ENCODE measurements at places on chromosomes 1 and 21.

DNA sequence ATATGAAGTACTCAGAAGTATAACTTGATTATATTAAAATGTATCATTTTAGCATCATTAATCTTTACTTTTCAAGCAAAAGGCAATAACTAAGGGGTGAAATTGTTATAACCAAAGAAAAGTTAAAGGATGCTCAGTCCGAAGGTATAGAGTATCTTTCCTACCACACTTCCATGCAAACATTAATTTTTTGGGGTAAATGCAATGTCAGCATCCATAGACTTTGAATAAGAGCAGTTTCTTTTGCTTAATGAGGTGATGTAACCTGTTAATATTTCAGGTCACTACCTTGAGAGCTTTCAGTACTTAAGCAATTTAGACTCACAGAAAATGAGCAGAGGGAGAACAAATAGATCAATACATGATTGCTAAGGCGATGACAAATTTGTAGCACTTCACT lies 1093.5 kb downstream of the PLA2G4A start:
- no peak for DNase-seq

- DNase-seq = no peak
These were observed 149.5 kb downstream of the NOS1AP start for GRCh38 chr1:162218975-162219374.

- DNase-seq = peak; percentile 83
These were observed 96.6 kb downstream of the FGGY start for GRCh38 chr1:59393211-59394180.

DNA sequence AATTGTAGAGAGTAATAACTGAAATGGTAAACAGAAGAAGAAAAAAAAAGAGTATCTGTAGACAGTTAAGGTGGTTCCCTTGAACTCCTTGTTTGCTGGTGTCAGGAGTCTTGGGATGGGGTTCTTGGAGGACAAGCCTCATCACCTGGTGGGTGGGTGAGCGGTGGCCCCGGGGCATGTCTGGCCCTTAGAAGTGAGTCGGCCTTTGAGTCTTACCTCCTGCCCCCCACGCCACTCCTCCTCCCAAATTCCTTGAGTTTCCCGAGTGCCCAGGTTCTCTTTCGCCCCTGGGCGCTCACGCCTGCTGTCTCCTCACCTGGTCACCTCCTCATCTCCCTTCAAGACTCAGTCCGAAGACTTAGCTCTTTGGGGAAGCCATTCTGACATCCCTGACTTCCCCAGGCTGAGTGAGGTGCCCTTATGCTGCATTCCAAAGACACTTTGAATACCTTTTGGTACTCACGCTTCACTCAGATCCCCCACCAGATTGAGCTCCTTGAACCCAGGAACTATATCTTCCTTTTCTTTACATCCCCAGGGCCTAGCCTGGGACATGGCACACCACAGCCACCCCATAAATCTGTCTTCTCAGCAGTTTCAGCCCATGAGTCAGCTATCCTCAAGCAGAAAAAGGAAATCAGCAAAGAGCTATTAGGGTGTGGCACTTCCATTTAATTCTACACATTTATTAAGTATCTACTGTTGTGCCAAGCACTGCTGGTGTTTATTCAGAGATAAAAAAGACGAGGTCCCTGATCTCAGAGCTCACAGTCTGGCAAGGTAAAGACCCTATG lies 13.5 kb upstream of the IKBKE start:
- peak; percentile 70 for DNase-seq

DNA sequence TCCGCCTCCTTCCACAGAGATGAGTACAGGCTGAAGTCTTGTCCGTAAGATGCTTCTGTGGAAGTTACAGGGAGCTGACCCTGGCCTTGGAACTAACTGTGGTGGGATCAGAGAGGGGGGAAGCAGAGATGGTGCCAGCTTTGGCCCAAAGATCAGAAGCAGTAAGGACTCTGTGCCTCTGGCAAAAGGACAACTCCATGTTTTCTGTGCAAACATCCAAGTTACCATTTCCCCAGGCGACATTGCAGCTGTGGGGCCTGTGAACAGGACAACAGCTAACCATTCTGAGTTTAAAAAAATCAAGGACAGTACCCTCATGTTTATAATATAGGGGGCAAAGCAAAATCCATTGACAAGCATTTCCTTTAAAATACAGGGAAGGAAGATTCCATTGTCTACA lies 38.4 kb downstream of the TEX35 start:
- no peak for DNase-seq

DNA sequence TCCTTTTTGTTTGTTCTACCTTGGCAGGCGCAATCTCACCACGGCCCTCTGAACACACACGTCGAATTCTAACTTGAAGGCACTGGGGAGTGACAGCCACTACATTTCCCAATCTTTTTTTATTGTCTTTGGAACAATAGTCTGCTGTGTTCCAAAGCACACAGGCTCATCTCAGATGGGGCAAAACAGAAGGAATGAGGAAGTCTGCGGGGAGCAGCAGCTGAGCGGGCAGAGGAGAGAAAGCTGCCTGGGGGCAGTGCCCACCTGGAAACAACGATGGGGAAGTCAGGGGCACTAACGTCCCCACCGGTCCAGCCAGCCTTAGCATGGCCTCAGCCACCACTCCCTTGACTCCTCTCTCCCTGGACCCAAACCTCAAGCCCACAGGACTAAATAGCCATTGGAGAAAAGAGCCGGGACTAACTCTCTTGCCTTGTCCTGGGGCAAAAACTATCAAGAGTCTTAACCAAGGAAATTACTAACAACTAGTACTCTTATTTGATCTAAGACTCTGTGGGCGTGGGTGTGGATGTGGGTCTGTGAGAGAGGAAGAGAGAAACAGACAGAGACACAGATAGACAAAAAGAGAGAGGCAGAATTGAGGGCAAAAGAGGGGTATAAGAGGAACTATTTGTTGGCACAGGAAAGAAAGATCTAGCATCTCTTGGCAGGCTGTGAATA lies 34.2 kb downstream of the SYF2 start:
- no peak for DNase-seq

GRCh38 chr1:226874579-226875425 lies 4.4 kb downstream of the PSEN2 start:
- DNase-seq = no peak

- DNase-seq = peak; percentile 88
These were observed 29.9 kb downstream of the CHML start for GRCh38 chr1:241610056-241610815.

DNA sequence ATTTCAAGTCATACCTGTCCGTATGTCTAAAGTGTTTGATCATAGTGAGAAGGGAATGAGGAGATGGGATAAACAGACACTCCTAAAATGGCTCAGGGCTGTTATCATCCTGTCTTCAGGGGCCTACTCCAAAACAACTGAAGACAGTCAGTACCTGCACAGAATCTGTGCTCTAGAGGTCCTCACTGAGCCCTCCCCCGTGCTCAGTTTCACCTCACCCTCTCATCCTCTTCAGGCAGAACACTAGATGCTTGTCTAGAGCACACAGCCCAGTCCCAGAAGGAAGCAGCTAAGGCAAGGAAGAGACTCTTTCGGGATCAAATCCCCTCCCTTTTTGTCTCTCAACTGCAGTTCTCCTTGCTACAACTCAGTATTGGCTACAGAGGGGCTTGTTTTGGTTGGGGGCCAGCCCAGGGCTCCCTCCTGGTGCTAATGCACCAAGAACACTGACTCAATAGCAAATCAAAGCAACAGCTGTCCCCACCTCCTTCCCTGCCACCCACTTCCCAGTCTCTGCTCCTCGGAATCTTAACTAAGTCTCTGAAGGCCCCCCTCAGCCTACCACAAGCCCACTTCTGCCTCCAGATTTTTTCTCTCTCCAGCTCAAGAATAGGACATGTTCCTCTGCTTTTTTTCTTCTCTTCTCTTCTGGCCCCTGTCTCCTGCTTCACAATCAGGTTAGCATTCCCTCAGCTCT lies 10.1 kb downstream of the CADM3 start:
- no peak for DNase-seq

DNA sequence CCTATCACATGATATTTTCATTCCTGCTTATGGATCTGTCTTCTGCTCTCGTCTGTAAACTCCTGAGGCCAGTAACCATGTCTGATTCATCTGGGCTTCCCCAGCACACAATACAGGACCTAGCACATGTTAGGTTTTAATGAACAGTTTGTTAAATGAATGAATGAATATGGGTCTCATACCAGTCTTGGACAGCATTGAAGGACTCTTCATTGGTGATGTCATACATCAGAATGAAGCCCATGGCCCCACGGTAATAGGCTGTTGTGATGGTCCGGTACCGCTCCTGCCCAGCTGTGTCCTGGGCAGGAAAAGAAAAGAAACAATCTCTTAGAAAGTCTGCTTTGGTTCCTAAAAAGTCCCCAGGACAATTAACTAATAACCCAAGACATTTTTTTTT lies 53.4 kb downstream of the RAB3B start:
- DNase-seq = no peak

GRCh38 chr1:239909898-239910297 lies 181.8 kb upstream of the FMN2 start:
- peak; percentile 51 for DNase-seq

DNA sequence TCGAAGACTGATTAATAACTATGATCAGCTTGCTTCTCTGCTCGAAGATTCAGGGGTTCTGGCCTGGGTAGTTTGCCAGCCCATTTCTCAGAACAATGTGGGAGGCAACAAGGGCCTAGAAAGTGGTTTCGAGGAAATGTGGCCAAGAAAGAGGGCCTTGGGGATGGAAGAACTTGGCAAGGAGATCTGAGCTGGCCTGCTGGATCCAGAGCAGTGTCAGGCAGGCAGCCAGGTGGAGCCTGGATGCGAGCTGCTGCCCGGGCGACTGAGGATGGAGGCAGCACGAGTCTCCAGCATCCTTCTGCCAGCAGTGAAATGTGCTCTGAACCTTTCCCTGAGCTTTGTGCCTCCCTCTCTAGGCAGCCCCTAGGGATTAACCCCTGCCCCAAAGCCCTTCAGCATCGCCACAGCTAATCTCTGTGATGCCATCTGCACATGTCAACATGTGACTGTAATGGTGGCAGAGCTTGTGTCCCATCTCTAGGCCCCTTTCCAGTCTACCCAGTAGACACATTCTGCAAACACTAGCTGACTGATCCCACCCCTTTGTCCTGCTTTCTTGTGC lies 61.0 kb upstream of the NEK2 start:
- peak; percentile 57 for DNase-seq

DNA sequence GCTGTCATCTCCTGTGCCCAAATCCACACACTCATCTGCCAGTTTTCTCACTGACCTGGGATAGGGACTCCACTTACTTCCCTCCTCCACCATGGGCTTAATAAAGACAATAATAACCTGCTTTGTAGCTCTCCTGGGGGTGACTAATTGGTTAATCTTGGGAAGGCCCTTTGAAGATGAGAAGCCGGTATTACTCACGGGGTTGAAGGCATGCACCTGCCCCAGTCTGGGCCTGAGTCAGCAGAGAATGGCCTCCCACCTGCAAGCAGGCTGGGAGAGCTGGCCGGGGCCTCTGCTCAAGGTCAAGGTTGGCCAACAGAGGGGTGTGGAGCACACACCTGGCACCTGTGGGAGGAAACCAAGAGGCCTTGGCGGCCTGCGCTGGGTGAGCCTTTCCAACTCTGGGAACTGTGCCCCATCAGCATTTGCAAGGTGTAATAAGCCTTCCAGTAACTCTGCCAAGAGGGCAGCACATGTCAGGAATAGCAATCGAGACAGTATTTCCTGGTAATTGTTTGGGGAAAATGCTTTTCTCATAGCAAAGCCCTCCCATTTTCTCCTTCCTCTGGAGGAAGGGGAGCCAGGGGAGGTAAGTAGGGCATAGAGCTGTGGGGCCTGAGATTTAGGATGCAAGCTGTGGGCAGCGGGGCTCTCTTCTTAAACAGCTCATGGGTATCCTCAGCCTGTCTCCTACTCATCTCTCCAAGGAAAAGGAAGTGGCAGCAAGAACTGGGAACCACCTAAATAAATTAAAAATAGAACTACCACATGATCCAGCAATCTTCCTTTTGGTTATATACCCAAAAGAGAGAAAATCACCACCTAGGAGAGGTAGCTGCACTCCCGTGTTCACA lies 49.0 kb downstream of the TOMM20 start:
- DNase-seq = peak; percentile 87

DNA sequence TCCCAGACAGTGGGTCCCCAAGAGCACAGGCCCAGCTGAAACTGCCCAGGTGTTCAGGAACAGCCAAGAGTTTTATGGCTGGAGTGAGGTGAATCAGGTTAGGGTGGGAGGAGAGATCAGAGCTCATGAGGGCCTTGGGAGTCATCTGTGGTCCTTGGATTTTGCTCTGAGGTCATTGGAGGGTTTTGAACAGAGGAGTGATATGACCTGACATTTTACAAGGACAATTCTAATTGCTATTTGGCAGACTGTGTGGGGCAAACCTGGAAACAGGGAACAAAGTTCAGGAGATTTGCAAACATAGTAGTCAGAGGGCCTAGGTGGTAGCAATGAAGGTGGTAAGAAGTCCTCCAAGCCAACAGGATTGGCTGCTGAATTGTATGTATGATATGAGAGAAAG lies 31.1 kb upstream of the LRRN2 start:
- no peak for DNase-seq

GRCh38 chr1:168387781-168388760 lies 107.4 kb downstream of the TBX19 start:
- DNase-seq = no peak

GRCh38 chr1:112711041-112711440 lies 4.1 kb downstream of the PPM1J start:
- no peak for DNase-seq

GRCh38 chr1:47930210-47930840 lies 66.9 kb downstream of the TRABD2B start:
- no peak for DNase-seq

DNA sequence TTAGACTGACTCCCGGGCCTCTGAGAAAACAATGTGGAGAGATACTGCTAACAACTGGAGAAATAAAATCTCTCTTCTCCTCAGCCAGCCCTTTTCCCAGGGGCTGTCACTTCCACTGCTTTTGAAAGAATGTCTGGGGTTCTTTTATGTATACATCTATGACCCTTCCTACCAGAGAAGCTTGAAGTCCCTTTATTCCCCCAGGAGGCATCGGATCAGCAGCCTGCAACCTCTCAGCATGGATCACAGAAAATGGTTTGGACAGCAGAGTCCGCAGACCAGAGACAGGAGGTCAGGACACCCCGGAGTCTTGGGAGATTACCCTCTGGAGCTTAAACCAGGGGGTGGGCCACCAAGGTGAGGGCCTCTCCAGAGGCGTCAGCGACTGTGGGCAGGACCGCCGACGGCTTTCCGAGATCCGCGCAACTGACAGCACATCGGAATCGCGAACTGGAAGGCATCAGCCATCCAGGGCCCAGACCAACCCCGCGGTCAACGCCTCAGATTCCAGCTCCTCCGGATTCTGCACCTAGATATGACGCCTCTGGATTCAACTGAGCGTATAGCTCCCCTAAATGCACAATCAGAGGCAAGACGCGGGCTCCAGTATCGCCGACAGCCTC lies 1.0 kb downstream of the EPHA10 start:
- DNase-seq = no peak

GRCh38 chr1:228911225-228912210 lies 176.2 kb downstream of the RHOU start:
- DNase-seq = no peak

DNA sequence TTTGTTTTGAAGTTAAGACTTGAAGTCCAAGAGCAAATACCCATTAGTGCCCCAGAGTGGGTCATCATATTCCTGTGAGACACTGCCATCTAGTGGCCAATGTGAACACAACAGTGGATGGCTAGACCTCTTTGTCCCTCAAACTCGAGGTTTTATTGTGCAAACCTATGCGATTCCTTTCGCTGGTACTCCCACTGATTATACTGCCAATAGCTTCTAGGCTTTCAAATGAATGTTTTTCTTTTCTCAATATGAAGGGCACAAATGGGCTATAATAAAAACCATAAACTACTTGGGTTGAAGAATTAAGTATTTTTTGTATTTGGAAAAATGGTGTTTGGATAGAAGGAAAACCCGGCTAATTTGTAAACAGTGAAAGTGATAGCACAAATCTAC lies 100.4 kb upstream of the ZNF281 start:
- DNase-seq = peak; percentile 83

Data from M059J (cell line).